Activated naive CD4-positive, alpha-beta T cell treated with anti-CD3 and anti-CD28 coated beads, Interleukin-2, amount 10 ng/mL, durations not matched to agents 7 days and 5 days (primary cell): ENCODE measurements at places on chromosomes 3 and 15.

GRCh38 chr3:65604863-65605526 lies 433.7 kb downstream of the MAGI1 start:
- no peak for DNase-seq

DNA sequence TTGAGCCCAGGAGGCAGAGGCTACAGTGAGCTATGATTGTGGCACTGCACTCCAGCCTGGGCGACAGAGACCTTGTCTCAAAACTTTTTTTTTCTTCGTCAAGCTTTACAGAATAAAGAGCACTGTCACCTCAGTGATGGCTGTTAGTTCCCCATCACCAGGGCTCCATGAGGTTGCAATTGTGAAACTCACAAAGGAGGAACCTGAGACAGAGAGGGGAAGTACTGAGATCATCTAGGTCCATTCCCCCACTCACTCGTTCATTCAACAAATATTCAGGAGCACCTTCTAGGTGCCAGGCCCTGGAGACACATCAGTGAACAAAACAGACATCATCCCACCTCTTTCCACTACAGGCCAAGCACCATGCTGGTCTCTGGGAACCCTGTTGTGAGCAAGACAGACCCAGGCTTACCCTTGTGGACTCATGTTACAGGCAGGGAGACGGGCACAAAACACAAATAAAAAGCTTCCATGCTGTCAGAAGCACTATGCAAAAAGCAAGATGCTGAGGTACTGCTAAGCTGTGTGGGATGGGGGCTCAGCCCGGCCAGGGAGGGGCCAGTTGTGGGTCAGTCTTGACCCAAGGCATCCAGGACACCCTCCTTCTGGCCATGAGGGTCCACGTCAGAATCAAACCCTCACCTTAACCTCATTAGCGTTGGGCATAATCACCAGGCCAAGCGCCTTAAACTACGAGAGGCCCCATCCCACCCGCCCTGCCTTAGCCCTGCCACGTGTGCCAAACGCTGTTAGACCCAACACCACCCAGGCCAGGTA lies 2.1 kb upstream of the RHO start:
- DNase-seq = no peak

DNA sequence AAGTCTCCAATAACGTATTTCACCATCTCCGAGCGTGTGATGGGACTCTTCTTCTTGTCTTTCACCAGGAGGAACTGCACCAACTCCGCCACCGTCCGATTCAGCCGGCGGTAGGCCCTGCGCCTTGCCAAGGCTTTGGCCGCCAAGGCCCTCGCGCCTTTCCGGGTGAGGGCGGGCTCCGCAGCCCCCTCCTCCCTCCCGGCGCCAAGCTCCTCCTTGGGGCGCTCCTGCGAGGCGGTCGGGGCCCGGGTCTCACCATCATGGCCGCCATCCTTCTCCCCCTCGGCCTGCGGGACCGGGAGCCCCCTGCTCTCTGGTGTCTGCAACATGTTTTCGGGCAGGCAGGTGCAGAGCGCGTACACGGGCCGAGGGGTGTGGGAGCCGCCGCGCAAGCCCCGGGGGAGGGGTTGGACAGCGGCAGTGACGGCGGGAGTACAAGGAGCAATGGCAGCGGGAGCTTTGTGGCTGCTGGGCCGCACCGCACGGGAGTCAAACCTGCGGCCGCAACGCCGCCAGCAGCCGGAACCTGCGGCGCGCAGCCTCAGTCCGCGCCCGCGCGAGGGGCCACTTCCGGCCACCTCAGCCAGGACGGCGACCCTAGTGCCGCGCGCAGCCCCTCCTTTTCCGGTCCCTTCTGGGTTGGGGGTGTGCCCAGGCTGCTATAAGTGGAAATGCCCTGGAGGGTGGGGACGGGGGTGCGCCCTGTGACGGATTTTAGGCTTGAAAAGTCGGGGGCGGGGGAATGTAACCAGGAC lies at the start of gene MAGEF1:
TSS of gene MAGEF1 (minus strand) at position 572 of the 755 bp plus-strand sequence. CDS start at position 329, 243 bp downstream.
- DNase-seq = peak; percentile 81

DNA sequence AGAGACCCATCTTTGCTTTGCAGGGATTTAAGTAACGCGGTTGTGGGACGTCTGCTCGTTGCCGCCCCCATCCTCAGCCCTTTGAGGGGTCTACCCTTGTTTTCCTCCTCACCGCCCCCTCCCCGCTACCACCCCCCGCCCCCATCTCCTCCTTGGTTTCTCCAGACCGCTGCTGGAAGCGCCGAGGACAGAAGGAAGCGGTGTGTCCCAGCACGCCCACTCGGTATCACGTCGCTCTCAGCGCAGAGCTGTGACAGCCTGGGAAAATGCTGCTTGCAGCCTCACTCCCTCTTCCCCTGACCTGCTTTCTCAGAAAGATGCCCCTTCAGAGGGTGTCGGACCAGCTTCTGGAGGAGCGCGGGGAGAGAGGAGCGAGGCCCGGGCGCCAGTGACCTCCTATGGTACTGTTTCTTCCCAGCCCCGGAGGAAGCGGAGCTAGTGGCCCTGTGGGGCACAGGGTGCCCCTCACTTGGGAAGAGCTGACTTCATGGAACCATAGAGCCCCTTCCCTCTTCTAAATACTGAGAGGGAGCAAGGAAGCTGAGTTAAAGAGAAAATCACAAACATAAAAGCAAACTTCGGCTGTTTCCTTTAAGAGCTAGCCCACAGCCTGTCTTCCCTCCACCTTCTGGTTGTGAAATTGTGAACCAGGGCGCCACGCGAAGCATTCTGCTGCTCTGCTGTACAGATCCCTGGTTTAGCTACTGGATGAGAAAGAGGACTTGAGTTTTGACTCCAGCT lies 698 bp downstream of the IL1RAP start:
- DNase-seq = peak; percentile 53

DNA sequence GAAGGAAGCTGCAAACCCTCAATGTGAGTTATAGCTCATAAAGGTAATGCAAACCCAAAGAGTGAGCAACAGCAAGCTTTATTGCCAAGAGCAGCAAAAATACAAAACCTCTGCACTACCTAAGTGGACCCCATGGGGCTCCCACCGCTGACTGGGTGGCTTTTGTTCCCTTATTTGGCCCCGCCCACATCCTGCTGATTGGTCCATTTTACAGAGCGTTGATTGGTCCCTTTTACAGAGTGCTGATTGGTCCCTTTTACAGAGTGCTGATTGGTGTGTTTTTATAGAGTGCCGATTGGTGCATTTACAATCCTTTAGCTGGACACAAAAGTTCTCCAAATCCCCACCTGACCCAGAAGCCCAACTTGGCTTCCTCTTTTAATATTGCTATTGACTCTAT lies 154.5 kb upstream of the NSMCE3 start:
- DNase-seq = no peak
